ENCODE measurements at places on chromosomes 7 and 10.

- DNase-seq: no peak
These were observed 611.8 kb downstream of the CALN1 start for GRCh38 chr7:71800321-71800720.

- DNase-seq: peak; percentile 67
These were observed 161.3 kb downstream of the KLF6 start for GRCh38 chr10:3623746-3624145.

DNA sequence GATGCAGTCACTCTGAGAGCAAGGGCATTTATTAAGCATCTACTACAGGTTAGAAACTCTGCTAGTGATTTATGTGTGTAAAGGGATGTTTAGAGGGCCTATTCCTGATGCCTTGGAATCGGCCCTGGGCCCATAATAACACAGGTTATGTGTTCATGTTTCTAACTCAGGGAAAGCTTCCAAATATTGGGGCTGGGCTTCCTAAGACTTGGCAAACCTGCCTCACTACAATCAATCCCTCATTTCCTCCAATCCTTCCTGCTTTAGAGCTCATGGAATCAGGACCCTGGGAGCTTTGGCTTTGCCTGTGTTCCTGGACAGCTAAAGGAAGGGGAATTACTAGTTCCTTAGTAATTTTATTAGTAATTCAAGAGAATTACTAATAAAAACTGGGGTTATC lies 148.8 kb downstream of the HIBADH start:
- DNase-seq: no peak

DNA sequence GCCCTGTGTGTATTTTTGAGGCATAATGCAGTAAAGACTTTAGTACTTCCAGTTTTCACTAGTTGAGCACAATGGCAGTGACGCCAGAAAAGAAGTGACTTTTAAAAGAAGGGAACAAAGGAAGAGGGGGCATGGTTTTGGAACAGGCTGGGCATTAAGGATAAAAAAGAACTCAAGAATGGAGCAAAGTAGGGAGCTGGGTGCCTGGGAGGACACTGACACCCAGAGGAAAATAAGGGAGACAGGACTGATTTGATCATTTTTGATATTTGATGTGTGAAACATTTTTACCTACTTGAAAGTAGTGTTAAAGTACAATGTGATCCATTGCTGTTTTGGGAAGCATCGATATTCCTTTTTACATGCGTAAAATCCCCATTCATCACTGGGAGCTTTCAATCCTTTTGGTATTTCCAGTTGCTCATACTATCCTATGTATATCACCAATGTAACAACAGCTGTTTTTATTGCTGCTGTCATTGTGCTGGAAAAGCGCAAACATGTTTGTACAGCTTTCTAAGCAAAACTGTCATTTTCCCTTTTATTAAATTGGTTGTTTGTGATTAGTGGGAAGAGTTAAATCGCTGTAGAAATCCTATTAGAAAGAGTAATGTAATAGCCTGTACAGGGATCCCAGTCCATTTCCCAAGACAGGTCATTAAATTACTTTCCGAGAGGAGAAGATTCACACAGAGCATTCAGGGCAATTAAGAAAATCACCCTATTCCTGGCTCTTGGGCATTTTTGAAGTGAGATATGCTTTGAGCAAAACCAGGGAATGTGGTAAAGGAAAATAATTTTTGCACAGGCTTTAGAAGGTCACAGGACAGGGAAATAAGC lies 85.2 kb downstream of the ADAM12 start:
- no peak for DNase-seq

- DNase-seq: peak; percentile 57
These were observed 23.1 kb downstream of the MDFIC start for GRCh38 chr7:114944745-114945625.

DNA sequence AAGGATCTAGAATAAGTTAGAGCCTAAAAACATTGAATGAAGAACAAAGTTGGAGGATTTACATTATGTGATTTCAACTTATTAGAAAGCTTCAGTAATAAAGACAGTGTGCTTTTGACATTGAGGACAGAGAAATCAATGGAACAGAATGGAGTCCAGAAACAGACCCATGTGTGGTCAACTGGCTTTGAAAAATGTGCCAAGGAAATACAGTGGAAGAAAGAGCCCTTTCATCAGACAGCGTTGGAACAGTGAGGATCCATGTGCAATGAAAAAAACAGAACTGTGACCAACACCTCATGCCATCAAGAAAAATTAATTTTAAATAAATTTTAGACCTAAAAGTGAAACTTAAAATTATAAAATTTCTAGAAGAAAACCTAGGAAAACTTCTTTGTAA lies 50.6 kb upstream of the LRRC18 start:
- no peak for DNase-seq

DNA sequence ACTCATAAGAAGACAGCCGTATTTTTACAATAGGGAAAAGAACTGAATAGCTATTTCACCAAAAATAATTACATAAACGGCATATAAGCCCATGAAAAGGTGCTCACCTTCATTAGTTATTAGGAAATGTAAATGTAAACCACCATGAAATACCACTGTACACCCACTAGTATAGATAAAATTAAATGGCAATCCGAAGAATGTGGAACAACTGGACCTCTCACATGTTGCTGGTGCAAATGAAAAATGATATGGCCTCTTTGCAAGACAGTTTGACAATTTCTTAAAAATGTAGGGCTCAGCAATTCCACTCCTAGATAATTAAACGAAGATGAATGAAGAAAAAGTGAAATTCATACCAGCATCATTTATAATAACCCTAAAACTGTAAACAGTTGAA lies 91.8 kb downstream of the MAPK8 start:
- no peak for DNase-seq

- no peak for DNase-seq
These were observed 268.0 kb downstream of the ANKRD7 start for GRCh38 chr7:118492466-118492865.

GRCh38 chr7:78350926-78351325 lies 552.4 kb downstream of the PHTF2 start:
- DNase-seq: no peak

DNA sequence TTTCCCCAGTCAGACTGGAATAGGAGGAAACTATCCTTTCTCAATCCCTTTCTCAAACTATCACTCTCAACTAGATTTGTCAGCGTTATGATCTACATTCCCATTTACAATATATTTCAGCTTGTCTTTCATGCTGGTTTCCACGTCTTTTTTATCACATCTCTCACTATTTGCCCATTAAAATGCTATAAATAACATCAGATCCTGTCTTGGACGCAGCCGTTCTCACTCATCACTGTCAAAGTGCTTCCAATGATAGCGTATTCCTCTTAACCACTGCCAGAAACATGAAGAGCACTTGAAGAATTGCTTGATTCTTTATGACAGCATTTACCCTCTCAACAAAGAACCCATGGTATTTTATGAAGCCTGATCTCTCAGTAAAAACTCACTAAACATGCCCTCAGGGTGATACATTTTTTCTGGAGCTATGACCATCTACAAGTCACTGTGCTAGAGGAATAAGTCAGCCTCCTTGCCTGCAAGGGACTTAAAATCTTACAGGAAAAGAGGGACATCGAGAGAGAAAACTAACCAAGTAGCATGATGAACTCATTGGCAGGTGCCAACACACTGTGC lies 205.6 kb upstream of the PFKP start:
- no peak for DNase-seq
